Stimulated activated CD4-positive, alpha-beta T cell treated with anti-CD3 and anti-CD28 coated beads, Interleukin-12 subunit alpha, Interleukin-12 subunit beta, amount 100 ng/mL, for 24 hours (primary cell): ENCODE measurements at places on chromosomes 16 and 17.

- DNase-seq: no peak
Measured at GRCh38 chr17:48800626-48801217, 16.3 kb downstream of the TTLL6 start.

DNA sequence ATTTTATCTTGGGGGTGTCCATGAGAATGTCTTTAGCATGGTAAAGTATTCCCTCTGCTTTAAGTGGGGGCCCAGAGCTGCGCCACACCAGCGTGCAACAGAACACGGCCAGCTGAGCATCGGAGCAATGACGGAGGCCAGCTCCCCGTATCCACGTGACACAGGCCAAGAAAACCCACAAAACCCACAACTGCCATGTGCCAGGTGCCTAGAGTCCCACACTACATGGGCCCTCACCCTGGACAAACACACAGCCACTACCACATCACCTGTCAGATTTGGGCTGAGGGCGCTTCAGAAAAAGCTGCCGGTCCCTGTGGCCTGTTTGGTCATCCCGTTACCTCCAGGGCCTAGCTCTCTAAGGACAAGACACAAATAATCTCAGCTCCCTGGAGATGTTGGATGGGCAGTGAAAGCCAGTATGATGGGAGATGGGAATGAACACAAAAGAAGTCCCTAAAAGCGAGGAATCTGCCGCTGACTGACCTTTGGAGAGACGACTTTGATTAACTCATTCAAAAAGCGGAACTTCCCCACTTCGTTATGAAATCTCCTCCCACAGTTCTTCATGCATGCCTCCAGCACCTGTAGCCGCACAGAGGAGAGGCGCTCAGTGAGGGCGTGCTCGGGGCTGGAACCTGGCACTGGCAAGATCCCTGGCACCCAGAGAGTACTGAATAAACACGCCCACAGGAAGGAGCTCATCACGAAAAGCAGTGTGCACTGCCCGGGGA lies 17.1 kb downstream of the GGA3 start:
- no peak for DNase-seq

- no peak for DNase-seq
Measured at GRCh38 chr16:51624080-51624775, 473.2 kb upstream of the SALL1 start.

DNA sequence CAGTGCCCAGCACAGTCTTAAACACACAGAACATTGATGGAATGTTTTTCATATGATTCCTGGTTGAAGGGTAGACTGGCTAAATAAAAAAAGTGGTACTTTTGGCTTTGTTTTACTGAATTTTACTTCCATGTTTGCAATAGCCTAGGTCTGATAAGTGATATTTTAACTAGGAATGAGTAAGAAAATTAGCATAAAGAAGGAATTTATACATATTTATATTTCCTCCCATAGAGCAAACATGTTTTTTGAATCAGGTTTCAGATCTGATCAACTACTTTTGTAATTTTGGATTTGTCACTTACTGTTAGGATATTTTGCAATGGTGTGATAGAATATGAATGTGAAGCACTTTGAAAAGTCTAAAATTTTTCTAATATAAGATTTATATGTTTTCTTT lies 7.2 kb downstream of the NF1 start:
- DNase-seq: no peak

- DNase-seq: no peak
Measured at GRCh38 chr17:17075125-17075781, 33.0 kb downstream of the MPRIP start.
